Activated CD4-positive, alpha-beta T cell treated with anti-CD3 and anti-CD28 coated beads for 24 hours (primary cell): ENCODE measurements at places on chromosomes 16 and 17.
A peak's percentile ranks its signal among the peaks of the same experiment; 100 is the strongest.

DNA sequence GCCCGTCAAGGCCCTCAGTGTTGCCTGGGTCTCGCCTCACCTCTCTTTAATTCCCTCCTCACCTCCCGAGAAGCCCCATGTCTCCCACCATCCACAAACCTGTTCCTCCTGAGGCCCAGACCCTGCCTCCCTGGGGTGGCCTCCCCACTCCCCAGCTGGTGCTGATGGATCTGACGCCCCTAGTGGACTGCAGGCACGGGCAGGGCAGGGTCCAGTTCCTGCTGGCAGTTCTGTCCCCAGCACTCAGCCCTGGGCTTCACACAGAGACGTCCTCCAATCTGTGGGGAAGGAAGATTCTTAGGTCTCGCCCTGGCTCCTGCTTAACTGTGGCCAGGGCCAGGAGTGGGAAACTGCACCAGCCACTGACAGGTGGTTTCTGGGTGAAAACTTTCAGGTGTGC is 108.8 kb downstream of the AMFR start:
- no peak for DNase-seq

- DNase-seq: no peak
Observed at GRCh38 chr16:67884684-67885083, at the start of gene NRN1L. Gene NRN1L (plus strand): TSS chr16:67884885. CDS start chr16:67884904, 19 bp downstream.

DNA sequence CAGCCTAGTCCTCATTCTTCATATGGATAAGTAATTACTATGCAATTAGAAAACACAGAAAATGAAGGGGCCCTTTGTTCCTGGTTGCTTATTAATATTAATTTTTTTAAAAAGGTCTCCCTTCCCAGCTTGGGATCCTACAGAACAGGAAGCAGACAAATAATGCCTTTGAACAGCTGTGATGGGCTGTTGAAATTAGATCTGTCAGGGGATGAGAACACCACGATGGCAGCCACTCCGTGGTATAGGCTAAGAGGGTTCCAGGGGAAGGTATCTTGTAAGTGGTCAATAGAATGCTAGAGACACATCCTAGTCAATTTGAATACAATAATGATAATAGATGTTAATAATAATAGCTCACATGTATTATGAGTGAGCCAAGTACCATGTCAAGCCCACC is 83.1 kb downstream of the CCDC182 start:
- no peak for DNase-seq

- DNase-seq: no peak
Observed at GRCh38 chr16:75250809-75251279, 580 bp downstream of the BCAR1 start.

- DNase-seq: no peak
Observed at GRCh38 chr17:29124925-29125273, 55.3 kb downstream of the MYO18A start.

GRCh38 chr16:81077076-81077940 is at the start of gene C16orf46:
Gene C16orf46 (minus strand): TSS chr16:81077238. CDS start chr16:81063955, 13,283 bp downstream.
- DNase-seq: peak; percentile 95
